ENCODE measurements at places on chromosomes 2 and 18. TPM values are rescaled to one million over a fixed set of nuclear protein-coding genes. Genes with fewer than 3 reads are reported as not detected.

Gene NT5C1B
- total RNA-seq: not detected

Gene FRZB
- total RNA-seq: not detected

- no peak overlapping the region for H3K27ac ChIP-seq
- DNase-seq: no peak
- no peaks in the 10 kb centered on the region for H3K27me3 ChIP-seq
- H3K4me1 ChIP-seq: no peaks in the 10 kb centered on the region
- H3K4me3 ChIP-seq: no peak overlapping the region
Observed at GRCh38 chr2:18066894-18067293, 188.4 kb downstream of the KCNS3 start.

DNA sequence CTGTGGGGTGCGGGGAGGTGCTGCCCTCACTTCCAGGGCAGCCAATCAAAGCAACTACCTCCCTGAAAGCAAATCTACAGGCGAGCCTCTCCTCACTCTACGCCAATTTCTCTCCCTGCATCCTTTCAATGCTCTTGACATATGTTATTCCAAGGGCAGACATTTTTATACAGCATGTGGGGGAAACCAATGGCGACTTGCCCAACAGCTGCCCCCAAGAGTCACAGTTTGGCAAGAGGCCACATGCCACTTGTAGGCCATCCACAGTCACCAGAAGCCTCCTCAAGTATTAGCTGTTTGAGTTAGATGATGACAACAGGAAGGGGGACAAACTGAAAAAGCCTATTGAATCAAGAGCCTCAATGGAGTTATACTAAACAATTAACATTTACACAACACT is 114.6 kb downstream of the MYO5B start:
- DNase-seq: no peak
- no peak overlapping the region for H3K27ac ChIP-seq
- no peaks in the 10 kb centered on the region for H3K36me3 ChIP-seq

DNA sequence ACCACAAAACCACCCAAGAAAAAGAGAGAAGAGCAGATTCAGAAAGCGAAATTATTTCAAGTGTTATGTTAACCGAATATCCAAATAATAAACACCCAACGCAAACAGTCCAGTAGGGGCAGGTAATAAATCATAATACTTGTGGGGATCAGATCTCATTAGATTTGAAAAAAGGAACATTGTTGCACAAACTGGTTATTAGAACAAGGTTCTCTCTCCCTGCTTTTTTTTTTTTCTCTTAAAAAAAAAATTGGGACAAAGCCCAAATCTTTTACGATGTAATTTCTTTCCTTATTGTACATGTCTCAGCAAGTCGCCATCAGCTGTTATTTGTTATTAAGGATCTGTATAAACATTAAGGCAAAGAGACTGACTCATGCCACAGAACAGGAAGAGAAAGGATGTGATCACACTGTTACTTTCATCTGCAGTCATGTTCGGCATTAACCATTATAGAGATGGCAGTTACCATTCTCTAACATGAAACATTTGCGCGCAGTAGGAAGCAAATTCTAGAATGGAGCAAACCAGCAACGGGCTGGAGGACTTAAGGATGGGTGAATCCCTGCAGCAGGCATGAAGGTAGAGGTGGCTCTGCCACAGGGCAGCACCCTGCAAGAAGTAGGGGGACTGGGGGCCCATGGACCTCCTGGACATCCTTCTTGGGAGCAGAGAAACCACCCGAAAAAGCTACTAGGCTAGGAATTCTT is 42.0 kb downstream of the EPHA4 start:
- DNase-seq: no peak
- H3K27ac ChIP-seq: peak overlapping the region; percentile 81
- peaks cover 48% of the 10 kb centered on the region for H3K4me1 ChIP-seq
- H3K36me3 ChIP-seq: no peaks in the 10 kb centered on the region

DNA sequence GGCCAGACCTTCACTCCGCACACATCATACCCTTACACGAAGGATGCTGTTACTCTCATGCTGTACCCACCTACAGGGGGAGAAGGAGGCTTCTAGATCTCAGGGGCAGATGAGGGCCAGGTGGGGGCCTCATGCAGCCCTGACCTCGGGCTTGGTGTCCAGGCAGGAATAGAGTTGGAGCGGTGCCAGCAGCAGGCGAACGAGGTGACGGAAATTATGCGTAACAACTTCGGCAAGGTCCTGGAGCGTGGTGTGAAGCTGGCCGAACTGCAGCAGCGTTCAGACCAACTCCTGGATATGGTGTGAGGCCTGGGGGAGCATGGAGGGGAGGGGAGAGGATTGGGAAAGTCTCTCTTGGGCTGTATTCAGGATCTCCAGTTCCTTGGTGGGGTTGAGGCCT is 4.0 kb upstream of the RNF181 start:
- H3K27ac ChIP-seq: no peak overlapping the region
- no peaks in the 10 kb centered on the region for H3K36me3 ChIP-seq
- no peak for DNase-seq

DNA sequence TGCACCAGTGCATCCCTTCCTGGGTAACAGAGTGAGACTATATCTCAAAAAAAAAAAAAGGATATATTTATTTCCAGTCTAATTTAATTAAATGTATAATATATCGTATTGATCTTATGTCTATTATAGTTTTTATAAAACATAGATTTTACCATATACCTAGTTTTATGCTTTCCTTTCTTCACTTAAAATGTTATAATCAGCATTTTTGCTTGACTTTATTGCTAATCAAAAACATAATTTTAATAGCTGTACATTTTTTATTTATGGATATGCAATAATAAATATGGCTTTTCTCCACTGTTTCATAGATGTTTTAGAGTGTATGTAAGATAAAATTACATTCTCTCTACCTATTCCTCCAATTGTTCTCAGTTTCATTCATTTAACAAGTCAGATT is 958.0 kb downstream of the EPHA4 start:
- no peak overlapping the region for H3K27ac ChIP-seq
- no peaks in the 10 kb centered on the region for H3K4me1 ChIP-seq
- DNase-seq: no peak
